ENCODE measurements at places on chromosomes 1 and 21. TPM values are rescaled to one million over a fixed set of nuclear protein-coding genes. Genes with fewer than 3 reads are reported as not detected.

DNA sequence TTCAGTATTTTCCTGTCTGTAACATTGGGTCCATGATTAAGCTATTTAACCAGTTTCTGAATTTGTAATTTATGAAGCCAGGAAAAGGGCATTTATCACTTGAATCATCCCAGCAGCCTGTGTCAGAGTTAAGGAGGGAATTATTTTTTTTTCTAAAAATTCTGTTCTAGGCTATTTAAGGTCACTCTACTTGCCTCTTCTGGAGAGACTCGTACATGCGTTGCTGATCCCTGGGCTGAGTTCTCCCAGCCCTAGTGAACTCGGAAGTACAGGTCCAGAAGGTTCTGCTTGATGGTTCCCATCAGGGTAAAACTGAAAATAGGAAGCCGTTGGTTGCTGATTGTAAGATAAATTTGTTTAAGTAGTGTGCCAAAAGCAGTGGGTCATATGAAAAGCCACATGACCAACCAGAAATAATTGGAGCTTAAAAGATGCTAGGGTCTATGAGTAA, 90.7 kb downstream of the GPR88 start:
- DNase-seq = no peak

GRCh38 chr1:83791821-83792437, 207.0 kb downstream of the TTLL7 start:
- no peak for DNase-seq

- DNase-seq = no peak
Measured at GRCh38 chr1:70863239-70863638, 184.4 kb downstream of the PTGER3 start.

- no peak for DNase-seq
Measured at GRCh38 chr21:46500224-46500861, 41.7 kb downstream of the DIP2A start.

BARHL2 gene
- not detected for total RNA-seq

RHCE gene
- 0.44 TPM for total RNA-seq
